Stimulated activated CD8-positive, alpha-beta memory T cell treated with anti-CD3 and anti-CD28 coated beads, Interleukin-15, amount 100 ng/mL, for 4 hours (primary cell): ENCODE measurements at places on chromosomes 5 and 9.

DNA sequence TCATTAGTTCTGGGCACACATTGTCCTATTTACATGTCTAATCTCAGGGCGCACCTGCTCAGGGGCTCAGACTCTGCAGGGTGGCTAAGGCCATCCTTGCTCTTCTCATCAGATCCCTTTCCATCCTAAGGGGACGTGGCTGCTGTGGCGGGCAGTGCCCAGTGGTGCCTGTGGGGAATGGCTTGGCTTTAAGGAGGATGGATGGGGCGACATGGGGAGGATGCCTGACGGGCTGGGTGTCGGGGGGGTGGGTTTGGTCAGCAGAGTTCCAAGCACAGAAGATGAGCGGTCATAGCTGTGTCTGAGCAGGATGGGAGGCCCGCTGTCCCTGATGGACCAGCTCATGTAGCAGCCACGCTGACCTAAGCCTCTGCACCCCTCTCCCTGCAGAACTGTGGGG lies 40.9 kb upstream of the SUSD3 start:
- DNase-seq = no peak

DNA sequence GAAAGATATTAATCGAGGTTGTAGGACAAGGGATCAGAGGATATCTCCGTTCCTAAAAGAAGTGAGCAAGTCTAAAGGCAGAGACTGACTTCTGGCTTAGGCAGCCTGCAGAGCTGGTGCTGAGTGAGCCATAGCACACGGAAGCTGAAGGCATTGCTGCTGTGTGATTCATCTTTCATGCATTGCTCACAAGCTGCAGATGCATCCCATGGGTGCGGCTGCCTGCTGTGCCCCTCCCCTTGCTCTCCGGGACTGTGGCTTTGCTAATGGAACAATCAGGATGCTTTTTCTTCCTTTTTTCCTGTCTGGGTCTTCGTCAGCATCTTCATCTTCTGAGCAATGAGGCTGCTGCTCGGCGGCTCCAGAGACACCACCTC lies 341.4 kb downstream of the DIRAS2 start:
- DNase-seq = no peak

DNA sequence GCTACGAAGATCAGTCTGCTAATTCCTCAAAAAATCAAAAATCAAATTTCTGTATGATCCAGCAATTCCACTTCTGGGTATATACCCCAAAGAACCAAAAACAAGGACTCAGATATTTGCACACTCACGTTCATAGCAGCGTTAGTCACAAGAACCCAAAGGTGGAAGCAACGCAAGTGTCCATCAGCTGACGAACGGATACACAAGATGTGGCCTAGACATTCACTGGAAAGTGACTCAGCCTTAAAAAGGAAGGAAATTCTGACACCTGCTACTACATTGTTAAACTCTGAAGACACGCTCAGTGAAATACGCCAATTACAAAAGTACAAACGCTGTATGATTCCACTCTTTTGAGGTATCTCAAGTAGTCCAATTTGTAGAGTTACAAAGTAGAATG lies 93.3 kb downstream of the OTULIN start:
- no peak for DNase-seq

GRCh38 chr9:109518621-109519335 lies 20.7 kb upstream of the PTPN3 start:
- no peak for DNase-seq

DNA sequence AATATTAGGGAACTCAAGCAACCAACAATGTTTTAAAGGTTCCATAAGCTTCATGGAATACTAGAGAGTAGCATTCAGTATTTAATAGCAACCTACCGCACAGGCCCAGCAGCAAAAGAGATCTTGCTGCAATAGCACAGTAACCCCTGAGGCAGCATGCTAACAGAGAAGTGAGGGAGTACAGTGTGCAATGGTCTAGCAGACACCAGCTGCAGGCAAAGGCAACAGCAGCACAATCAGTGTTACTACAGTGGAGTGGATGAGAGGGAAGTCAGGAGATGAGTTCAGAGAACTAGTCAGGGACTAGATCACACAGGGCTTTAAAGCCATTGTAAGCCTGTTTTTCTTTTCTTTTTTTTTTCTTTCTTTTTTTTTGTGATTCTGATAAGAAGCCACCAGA lies 2.8 kb downstream of the TICAM2 start:
- DNase-seq = no peak

DNA sequence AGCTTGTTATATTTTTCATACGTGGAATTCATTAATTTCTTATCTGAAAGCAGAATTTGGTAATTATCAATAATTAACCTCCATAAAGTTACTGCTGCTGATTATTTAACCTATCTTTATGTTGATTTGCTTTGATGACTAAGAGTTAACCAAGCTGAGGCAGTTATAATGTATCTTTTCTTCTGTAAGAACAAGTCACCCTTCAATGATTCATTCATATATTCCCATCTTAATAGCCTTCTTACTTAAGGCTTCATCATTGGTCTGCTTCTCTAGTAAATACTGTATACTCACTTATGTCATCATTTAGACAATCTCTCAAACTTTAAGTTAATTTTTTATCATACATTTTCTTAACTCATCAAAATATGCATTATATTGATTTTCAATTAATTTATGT lies 592.2 kb downstream of the ANXA1 start:
- DNase-seq = no peak

- no peak for DNase-seq
Observed at GRCh38 chr5:36657563-36657995, 51.2 kb downstream of the SLC1A3 start.

GRCh38 chr9:99373912-99374311 lies 151.8 kb downstream of the SEC61B start:
- no peak for DNase-seq

- no peak for DNase-seq
Observed at GRCh38 chr9:132935026-132935425, 9.4 kb downstream of the TSC1 start.

GRCh38 chr5:73950441-73950873 lies 324.5 kb downstream of the ARHGEF28 start:
- no peak for DNase-seq

- DNase-seq = no peak
Observed at GRCh38 chr5:96344678-96345577, 88.1 kb downstream of the PCSK1 start.

DNA sequence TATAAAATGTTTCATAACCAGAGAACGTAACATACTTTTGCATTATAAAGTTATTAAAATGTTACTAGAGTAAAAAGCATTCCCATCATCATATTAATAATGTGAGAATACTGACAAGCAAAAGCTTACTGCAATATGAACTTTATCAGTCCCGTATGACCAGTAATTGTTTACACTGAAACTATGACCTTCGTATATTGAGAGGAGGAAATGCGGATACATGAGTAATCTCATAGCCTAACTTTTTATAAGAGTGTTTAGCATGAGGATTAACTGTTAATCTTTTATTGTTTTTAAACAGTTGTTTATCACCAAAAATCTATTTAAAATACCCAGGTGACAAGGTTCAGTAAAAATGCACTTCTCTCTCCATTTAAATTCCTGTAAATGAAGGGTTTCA lies 272.4 kb downstream of the SLF1 start:
- no peak for DNase-seq

- DNase-seq = no peak
Observed at GRCh38 chr9:70367305-70367930, 47.0 kb downstream of the KLF9 start.

GRCh38 chr9:123345567-123345955 lies 10.4 kb upstream of the CRB2 start:
- no peak for DNase-seq

DNA sequence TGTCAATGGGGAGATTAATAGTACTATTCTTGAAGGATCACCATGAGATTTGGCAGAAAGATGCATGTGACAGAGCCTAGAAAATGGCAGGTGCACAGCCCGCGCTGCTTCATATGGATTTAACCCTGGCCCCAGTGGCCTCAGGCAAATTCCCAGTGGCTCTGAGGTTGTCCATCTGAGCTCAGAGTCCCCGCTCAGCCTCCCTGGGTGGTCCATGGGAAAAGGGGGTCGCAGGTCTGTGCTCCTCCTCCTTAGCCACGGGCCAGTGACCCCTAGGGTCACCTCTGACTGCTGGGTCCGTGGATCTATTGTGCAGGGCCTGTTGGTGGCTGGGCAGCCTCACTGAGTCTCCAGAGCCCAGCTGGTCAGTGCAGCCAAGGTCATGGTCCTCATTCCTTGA lies 93.3 kb upstream of the BOD1 start:
- no peak for DNase-seq

GRCh38 chr5:39262981-39263380 lies 43.6 kb upstream of the FYB1 start:
- no peak for DNase-seq

DNA sequence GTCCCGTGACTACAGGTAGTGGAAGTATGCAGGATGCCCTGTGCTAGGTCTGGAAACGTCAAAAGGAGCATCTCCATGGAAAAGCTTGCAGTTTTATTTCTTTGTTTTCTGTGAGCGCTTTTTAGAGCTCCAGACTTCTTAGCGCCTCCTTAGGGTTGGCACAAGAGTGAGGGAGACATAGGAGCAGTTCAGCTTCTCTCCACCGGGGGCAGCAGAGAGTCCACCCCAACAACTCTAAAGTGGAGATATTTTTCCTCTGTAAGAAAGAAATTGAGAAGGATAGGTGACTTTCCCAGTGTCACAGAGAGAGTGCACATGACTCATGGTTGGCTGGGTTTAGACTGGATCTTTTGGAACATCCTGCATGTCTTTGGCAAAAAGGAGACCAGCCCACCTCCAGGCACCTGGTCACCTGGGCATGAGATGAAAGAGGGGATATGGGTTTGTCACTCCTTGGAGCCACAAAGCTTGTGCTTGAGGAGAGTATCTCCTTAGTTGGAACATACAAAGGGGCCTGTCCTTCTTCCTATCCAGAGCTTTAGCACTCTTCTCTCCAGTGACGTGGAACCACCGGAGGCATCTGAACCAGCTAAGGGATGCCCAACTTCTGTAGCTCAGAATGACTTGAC lies 637.7 kb downstream of the SEMA5A start:
- DNase-seq = no peak

DNA sequence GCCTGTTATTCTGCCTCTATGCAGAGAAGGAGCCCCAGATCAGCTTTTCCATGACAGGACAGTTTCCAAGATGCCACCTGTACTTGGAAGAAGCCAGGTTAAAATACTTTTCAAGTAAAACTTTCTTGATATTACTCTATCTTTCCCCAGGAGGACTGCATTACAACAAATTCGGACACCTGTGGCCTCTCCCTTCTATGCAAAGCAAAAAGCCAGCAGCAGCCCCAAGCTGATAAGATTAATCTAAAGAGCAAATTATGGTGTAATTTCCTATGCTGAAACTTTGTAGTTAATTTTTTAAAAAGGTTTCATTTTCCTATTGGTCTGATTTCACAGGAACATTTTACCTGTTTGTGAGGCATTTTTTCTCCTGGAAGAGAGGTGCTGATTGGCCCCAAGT lies 301 bp upstream of the IL4 start:
- no peak for DNase-seq

DNA sequence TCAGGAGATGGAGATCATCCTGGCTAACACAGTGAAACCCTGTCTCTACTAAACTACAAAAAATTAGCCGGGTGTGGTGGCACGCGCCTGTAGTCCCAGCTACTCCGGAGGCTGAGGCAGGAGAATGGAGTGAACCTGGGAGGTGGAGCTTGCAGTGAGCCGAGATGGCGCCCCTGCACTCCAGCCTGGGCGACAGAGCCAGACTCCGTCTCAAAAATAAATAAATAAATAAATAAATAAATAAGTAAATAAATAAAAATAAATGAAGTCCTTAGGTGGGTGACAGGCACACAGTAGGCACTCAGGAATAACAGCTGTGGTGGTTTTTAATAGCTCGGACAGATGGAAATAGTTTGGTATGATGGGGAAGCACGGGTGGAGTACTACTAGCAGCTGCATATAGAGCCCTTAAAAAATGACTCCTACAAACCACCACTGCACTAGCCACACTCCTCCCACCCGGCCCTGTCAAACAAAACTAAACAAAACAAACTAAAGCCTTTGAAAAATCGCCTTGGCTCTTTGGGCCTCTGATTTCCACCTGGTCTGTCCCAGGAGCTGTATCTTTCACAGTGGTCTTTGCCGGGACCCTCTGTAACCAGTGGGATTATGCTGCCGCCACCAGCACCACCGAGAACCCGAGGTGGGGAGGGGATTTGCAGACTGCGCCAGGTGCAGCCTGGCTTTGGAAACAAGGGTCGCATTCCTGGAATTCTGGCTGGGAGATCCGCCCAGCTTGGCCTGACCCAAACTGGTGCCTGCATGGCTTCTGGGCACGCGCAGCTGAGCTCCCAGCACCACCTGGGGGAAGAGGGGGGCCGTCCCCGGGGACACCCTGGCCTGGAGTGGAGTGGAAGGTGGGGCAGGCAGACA lies 5.1 kb upstream of the WDR5 start:
- no peak for DNase-seq

GRCh38 chr5:177502886-177503285 lies 5.5 kb upstream of the PDLIM7 start:
- no peak for DNase-seq

DNA sequence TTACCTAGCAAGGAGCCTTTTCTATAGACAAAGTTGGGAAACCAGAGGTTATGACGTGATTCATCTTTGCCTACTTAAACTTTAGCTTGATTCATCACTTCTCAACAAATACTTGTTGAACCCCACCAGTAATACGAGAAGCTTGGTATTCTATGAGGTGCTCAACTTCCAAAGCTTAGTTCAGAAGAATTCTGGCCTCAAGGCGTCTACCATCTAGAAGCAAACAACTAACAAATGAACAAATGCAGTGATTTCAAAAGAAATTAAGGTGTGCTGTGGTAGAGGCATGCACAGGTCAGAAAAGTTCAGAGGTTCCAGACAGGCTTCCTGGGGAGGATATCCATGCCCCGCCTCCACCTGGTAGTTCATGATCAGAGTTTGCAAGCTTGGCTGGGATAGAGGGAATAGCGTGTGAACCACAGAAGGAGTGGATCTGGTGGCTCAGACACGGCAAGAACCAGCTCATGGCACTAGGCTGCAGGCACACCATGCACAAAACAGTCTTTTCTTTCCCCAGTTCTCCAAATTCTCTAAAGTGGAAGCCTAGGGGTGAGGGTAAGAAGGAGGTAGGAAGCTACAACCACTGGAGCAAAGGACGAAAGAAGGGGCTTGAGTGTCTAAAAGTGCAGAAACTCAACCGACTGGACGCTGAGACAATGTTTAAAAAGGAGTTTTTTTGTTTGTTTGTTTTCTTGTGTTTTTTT lies 473.0 kb downstream of the RAB3C start:
- DNase-seq = no peak

GRCh38 chr5:124263680-124264491 lies 482.6 kb downstream of the ZNF608 start:
- DNase-seq = no peak

DNA sequence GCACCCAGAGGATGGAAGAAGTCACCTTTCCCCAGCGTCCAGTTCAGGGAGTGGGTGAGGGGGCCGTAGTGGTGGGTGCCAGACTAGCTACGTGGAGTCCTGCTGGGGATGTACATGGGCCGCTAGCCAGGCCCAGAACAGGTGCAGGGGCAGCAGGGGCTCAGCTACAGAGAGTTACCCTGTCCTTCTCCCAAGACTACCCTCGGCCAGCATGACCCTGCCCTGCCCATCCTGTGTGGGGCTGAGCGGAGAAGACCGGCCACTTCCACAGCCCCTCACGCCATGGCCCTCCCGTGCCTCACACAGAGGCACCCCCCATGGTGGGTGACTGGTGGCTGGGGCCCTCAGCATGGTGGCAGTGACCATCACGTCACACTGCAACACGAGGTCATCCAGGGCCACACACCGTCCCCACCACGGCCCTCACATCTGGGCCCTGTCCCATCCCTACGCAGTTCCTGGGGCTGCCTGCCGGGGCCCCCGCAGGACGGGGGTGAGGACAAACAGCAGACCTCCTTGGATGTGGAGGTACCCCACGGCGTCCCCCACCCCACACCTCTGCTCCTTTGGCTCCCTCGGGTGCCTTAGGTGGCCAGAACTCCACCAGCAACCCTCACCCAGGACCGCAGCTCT lies 977 bp upstream of the DPP7 start:
- no peak for DNase-seq
